Retina (tissue), 1 donor: ENCODE measurements at places on chromosomes 5 and 9.
A peak's percentile ranks its signal among the peaks of the same experiment; 100 is the strongest.

DNA sequence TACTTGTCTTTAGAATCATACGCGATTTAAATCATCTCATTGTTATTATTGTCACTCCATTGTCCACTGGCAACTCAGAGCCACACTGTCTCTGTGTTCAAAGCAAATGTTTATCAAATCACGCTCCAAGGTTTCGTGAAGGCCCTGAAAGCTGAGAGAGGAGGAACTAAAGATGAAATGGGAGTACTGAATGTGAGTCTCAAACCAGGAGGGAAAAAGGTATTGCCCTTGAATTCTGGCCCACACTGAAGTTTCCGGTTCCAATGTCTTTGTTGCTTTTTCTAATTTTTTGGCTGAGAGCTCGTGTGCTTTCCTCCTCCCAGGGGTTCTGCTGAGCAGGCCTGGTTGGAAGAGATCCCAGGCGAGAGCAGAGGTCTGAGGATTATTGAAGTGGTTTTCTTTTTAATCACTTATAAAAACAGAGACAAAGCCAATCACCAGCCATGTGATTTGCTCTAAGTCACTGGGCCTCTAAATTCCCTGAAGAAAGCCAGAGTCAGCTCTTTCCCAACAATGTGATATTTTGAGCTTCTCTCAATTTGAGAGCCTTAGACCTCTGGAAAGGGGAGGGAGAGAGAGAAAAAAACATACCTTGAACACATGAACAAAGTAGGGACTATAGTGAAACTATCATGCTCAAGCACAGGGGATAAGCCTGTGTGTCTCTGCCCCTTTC, 420.8 kb upstream of the GRAMD2B start:
- DNase-seq, result peak; percentile 44

DNA sequence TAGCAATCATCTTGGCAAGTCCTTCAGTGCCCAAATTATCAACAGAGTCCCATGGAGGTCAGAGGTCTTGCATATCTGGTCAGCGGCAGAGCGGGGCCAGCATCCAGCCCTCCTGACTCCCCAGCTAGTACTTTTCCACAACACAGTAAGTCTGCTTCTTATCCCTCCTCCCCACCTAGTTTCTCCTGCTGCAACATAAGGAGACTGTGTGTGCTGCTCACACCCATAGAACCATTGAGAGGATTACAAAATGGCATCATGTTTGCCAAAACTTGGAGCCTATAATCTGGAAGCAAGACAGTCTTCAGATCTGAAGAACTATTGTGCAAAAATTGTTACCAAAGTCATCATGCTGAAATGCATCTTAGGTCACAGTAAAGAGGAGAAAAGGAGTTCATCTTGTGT, 125.8 kb upstream of the ZNF366 start:
- no peak for DNase-seq

DNA sequence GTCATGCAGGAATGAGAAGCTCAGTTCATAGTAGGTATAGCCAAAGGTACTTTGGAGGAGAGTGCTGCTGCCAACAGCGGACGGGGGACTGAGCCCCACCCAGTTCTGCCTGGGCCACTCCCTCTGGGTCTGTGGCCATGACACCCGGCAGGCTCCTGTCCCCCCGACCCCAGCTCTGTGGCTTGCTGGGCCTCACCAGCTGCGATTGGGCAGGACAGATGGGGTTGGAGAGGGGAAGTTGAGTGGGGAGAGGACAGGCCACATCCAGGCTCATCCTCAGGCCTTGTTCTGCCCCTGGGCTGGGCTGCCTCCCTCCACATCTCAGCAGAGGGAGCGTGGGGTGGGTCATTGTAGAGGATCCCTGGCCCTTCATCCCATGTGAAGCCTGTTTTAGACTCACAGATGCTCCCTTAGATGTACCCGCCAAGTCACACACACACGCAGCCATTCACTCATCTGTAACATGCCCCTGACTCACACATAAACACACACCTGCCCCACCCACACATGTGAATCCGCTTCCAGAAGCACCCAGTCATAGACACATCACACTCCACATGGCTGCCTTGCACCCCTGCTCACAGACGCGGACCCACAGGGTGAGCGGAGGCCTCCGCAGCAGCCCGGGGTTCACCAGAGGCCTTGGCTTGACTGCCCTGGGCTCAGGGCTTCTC, 48.8 kb downstream of the NTNG2 start:
- no peak for DNase-seq

DNA sequence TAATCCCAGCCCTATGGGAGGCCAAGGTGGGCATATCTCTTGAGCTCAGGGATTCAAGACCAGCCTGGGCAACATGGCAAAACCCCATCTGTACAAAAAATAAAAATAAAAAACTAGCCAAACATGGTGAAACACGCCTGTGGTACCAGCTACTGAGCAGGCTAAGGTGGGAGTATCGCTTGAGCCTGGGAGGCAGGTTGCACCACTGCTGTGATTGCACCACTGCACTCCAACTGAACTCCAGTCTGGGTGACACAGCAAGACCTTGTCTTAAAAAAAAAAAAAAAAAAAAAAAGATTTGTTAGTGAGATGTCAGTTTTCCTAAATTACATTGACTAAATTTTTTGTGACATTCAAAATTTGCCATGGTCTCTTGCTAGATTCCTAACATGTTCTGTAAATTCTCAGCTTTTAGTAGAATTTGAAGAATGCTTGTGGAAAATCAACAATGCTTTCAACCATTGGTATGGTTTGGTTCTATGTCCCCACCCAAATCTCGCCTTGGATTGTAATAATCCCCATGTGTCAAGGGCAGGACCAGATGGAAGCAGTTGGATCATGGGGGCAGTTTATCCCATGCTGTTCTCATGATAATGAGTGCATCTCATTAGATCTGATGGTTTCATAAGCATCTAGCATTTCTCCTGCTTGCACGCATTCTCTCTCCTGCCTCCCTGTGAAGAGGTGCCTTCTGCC, 236.1 kb downstream of the ARRDC3 start:
- no peak for DNase-seq

DNA sequence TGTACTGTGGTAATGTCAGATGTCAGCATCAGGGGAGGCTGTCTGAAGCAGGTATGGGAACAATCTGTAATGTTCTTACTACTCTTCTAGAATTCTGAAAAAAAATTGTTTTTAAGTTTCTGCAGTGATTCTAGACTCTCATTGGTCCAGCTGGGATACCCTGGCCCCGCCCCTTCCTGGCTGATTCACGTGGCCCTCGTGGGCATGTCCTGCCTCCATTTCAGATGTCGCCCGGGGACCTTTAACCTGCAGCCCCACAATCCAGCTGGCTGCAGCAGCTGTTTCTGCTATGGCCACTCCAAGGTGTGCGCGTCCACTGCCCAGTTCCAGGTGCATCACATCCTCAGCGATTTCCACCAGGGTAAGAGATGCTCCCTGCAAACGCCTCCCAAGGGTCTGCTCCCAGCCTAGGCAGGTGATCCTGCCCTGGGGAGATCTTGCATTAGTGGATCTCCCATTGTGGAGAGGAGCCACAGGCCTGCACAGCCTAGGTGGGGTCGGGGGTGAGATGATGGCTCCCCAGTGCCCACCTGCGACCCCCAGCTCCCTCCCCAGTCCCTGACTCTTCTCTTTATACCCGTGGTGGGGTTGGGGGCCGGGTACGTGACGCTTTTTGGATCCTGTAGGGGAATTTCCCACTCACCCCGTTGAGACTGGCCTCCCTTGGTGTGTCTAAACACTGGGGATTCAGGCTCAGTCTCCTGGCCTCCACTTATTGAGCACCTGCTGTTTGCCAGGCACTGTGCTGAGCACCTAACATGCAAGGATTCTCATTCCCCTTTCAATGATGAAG, 36.5 kb downstream of the LAMC3 start:
- DNase-seq, result no peak

DNA sequence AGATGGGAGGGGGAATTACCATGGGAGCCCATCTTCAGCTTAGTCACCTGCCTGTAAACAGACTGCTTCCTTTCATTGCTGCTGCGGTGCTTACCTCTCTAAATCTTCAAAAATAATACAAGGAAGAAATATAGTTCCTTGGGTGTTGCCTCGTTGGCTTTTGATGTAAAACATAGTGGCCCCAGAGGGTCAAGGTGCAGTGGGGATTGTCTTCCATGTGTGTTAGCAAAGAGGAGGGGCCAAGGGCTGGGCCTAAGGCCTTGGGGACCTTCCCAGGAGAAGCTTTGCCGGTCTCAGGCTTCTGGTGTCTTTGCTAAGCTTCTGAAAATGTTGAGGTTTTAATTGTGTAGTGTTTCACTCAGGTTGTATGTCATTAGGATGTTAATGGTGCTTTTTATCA, 90.0 kb downstream of the PDE8B start:
- no peak for DNase-seq

DNA sequence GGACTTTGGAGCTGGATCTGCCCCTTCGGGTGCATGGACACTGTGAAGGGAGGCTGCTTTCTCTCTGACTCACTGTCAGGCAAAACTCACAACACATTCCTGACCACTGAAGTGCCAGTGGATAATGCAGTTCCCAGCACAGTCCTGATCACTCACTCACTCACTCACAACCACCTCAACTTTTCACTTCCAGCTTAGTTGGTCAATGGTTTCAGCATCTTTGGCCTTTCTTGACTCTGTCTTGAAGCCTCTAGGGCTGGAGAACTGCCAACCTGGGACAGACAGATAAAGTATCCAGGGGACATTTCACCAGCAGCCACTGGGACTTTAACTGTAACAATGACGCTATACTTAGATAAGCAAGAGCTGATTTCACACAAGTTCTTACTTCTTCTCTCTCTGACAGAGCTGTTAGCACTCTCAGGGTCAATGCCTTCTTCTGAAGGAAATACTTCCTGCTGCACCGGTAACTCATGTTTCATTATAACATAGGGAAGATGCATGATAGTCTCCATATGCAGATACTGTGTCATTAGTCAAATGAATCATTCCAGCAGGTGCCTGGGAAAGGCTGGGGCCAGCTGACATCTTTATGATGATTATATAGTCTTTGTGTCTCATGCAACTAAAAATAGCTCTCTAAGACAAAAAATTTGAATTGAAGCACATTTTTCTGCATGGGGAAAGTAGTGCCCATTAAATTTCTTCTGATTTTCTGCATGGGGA, 499.0 kb downstream of the SEMA5A start:
- DNase-seq, result no peak

DNA sequence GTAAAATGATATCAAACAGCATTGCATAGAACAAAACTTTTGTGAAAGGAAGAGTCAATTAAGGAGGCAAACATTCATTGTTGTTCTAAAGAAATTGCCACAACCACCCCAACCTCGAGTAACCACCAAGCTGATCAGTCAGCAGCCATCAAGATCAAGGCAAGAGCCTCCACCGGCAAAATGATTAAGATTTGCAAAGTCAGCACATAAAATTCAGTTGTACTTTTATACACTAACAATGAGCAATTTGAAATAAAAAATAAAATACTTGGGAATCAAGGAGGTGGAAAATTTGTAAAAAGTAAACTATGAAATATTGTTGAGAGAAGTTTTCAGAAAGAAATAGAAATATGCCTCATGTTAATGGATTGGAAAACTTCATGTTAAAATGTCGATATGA, 1118.5 kb downstream of the PTPRD start:
- DNase-seq, result no peak

DNA sequence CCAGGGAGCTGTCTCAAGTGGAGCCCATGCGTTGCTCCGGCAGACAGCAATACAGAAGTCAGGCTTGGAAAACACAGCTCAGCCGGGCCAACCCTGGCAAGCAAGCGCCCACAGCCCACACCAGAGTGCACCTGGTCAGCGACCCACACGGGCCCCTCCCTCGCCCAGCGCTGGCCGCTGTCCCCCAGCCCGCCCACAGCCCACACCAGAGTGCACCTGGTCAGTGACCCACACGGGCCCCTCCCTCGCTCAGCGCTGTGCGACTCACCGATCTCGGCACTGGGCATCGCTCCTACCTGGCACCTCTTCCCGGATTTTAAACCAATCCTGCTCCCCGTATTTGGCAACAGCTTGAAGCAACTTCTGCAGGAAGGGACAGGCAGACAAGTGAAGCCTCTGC, 12.8 kb downstream of the SNAPC4 start:
- DNase-seq, result no peak

- no peak for DNase-seq
Measured at GRCh38 chr5:73433982-73434342, 14.6 kb downstream of the FOXD1 start.

DNA sequence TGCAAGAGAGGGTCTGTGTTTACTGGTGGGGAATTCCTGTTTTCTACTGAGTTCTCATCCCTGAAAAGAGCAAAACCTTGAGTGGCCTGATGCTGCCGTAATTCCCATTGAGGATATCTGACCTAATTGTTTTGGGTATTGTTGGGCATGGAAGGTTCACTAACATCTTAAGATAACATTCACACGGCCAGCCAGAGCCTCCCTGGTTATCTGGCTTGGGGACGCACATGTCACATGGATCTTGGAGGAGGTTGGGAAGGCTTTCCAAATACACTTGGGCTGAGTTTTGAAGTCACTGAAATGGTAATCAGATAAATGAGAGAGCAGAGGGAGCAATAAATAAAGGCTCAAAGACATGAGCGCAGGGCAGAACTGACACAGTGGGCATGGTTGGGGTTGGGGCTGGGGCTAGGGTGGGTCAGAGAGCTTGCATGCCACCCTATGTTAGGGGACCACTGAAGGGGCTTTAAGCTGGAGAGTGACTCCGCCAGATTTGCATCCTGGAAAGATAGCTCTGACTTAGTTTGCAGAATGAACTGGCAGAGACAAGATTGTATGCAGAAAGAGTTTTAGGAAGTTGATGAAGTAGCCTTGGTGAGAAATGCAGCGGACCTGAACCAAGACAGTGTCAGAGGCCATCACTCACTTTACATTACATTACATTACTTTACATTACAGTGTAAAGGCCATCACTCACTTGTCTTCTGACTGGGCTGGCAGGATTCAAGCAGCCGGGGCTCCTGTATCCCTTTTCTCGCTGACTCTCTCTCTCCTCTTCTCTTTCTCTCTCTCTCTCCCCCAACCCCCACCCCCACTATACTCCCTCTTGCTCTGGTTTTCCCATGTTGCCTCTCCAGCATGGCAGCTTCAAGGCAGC, 24.2 kb downstream of the SLC1A1 start:
- DNase-seq, result no peak

GRCh38 chr9:95930277-95930676, 54.8 kb downstream of the ERCC6L2 start:
- DNase-seq, result no peak

GRCh38 chr9:83247732-83248131, 184.8 kb upstream of the RASEF start:
- no peak for DNase-seq

DNA sequence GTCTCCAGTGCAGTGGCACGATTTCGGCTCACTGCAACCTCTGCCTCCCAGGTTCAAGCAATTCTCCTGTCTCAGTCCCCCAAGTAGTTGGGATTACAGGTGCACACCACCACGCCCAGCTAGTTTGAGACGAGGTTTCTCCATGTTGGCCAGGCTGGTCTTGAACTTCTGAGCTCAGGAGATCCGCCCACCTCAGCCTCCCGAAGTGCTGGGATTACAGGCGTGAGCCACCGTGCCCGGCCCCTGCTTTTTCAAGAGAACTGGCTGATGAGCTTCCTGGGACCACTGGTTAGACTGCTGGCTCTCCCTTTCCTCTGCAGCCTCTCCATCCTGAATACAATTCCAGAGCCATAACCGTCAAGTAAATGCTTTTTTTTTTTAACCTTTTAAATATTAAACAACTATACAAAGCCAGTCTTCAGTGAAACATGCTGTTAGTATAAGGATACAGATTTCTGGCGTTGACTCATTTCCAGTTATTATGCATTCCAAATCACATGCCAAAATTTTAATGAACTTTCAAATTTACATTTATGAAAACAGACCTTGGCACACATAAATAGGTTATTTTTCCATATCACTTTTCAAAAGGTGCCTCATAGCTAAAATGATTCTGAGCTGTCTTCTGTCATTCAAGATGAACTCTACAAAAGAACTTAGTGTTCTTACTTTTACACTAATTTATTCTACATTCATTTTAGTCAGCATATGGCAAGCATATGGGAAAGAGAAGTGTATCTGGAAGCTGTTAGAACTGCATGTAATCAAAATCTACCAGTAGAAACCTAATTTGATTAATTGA, 116.0 kb downstream of the MLLT3 start:
- DNase-seq, result no peak
